SK-N-MC (cell line): ENCODE measurements at places on chromosomes 2 and 18.

DNA sequence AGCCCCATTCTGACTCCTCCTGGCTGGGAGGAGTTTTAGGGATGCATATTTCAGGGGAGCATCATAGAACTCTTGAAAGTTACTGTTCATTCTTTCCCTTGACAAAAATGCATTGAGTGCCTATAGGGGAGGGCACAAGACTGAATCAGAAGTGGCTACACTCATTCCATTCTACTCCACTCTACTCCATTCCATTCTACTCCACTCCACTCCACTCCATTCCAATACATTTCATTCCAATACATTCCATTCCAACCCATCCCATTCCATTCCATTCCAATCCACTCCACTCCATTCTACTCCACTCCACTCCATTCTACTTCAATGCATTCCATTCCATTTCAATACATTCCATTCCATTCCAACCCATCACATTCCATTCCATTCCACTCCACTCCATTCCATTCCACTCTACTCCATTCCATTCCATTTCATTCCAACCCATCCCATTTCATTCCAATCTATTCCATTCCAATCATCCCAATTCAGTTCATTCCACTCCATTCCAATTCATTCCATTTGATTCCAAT, 110.8 kb downstream of the LOXHD1 start:
- DNase-seq, result no peak

- DNase-seq, result no peak
Observed at GRCh38 chr2:62118160-62118559, 77.8 kb upstream of the B3GNT2 start.

- no peak for DNase-seq
Observed at GRCh38 chr2:99840831-99841230, 301.6 kb downstream of the AFF3 start.

DNA sequence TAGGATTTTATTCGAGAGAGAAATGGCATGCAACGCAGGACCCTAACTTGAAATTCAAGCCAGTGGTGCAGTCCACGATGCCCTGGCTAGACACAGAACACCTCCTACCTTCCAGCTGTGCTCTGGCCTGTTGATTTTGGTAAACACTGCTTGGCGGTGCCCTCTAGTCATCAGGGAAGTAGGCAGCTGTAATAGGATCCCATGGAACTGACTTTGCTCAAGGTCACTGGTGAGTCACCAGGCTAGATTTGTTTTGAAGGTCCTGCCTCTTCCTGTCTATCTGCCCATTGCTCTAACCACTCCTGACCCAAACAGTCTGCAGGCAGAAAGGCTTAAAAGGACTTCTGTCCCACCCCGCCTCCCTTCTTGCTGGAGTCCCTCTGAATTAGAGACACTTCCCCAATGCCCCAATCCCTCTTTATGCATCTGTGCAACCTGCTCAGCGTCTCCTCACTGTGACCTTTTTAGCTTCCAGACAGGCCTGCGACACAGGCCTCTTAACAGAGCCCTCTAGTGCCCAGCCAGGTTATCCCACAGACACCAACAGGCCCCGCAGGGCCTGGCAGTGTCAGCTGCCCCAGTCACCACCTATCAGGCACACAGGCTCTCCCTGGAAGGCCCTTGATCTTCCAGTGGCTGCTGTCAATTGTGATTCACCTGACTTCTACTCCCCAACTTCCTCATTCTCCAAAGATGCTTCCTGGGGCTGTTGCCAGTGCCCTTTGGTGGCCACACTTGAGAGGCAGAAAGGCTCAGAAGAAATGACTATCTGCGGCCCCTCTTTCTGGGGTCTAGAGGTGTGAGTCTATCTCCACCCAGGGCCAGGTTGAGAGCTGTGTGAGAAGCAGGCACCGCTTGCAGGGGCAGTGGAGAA, 5.2 kb downstream of the TMEM127 start:
- DNase-seq, result no peak

DNA sequence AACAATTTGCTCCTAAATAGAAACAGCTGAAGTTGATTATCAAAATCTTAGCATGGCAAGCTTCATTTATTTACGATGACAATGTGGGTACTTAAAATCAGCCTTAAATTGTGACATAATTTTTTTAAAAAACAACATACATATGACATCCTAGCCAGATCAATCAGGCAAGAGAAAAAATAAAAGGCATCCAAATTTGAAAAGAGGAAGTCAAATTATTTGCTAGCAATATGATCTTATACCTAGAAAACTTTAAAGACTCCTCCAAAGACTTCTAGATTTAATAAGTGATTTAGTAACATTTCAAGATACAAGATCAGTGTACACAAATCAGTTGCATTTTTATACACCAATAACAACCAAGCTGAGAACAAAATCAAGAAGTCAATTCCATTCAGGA, 14.3 kb upstream of the PPP3R1 start:
- DNase-seq, result no peak

- no peak for DNase-seq
Observed at GRCh38 chr2:27807476-27807875, 36.0 kb downstream of the MRPL33 start.
